Activated effector memory CD4-positive, alpha-beta T cell treated with anti-CD3 and anti-CD28 coated beads, Interleukin-2, amount 50 U/mL, for 16 hours (primary cell): ENCODE measurements at places on chromosomes 4 and X.

DNA sequence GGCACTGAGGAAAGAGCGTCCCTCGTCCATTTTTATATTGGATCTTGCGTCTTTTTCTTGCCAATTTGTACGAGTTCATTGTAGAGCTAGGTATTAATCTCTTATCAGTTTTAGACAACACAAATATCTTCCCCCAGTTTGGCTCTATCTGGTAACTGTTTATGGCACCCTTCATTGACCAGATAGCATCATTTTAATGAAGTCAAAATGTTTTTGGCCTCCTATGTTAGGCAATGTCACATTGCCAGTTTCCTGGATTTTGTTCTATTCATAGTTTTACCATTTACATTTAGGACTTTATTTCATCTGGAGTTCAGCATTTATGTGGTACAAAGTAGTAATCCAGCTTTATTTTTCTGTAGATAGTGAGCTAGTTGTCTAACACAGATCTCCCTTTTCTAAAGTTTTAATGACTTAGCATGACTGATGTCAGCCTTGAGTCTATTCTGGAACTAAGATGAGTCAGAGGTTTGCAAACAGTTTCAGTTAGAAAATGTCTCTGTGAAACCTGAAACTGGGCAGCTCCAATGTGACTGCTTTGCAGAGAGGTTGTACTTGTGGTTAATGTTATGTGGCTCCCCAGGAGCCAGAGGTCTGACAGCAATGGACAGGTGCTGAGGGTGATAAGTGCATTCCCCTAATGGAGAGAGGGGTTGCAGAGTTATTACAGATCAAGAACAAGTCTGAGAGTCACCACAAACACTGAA, 5.3 kb upstream of the STBD1 start:
- DNase-seq: no peak

GRCh38 chrX:23505531-23506303, 161.6 kb upstream of the PRDX4 start:
- DNase-seq: no peak

GRCh38 chr4:148092316-148093014, 349.7 kb downstream of the NR3C2 start:
- no peak for DNase-seq

DNA sequence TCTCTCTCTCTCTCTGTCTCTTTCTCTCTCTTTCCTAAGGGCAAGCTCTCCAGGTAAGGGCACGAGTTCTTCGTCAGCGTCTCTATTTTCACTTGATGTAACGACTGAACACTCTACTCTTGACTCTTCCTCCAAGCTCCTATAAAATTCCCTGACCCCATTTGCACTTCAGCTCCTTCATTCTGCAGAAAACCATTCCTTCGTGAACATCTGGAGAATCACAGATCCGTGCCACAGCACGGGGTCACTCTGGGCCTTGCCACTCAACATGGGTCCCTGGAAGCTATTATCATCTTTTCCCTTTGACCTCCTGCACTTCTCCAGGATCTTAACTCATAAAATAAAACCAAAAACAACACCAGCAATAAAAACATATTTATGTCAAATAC, 112.0 kb upstream of the LNX1 start:
- DNase-seq: no peak

DNA sequence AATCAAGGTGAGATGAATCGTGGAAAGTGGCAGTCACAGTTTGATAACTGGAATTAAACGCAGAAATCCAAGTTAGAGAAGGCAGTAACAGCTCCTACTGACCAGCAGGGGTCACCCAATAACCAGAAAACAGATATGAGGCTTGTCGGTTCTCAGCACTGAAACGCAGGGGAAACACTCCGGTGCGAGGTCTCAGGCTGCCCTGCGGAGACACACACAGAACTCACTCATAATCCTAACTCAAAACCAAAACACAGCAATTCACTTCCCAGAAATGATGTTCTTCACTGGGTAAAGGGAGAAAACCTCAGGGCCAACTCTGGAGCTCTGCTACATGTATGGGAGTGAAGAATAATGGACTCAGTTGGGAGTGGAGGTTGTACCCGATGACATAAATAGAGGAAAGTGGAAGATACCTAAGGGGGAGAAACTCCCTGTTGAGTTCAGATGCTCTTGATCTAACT, 384.4 kb downstream of the RAPGEF2 start:
- DNase-seq: no peak

- DNase-seq: no peak
These were observed 19.7 kb downstream of the CENPI start for GRCh38 chrX:101117701-101118100.

DNA sequence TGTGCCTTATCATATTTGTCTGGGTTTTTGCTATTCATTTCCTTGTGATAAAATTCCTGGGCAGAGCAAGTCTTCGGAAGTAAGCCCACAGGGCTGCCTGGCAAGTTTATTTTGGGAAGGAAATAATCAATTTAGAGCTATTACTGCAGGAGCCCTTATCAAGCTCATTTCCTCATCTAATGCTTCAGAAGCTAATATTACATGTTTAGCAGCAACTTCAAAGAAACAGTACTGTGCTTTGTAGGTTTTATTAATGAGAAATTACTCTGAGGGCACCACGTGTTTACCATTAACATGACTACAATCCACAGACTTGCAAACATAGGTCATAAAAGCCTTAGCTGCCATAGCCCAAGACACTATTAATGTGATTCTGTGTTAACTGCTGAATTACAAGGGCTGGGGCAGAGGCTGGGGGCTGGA, 540.0 kb downstream of the SPRY1 start:
- no peak for DNase-seq
